ENCODE measurements at places on chromosomes 4 and X.

DNA sequence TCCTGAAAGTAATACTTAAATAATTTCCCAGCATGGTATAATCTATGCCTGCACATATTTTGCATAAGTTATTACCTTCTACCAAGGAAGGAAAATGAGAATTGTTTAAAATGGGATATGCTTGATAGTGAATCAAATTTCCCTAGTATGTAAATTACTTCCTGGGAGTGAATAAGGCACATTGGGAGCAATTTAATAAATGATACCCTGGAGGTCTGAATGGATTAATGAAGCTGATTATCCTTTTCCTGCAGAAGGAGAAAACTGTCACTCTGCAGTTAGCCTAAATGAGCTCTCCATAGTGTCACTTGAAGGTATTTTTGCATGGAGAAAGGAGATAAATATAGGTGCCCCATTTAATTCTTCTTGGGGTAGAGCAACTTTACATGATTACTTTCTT is 2212.0 kb downstream of the PCDH7 start:
- no peak for DNase-seq

GRCh38 chrX:47313056-47313455 is 57.3 kb upstream of the ZNF157 start:
- no peak for DNase-seq

GRCh38 chrX:106716004-106716403 is 10.5 kb upstream of the RNF128 start:
- no peak for DNase-seq

GRCh38 chrX:107567370-107567769 is 60.9 kb upstream of the PRPS1 start:
- no peak for DNase-seq

- no peak for DNase-seq
Measured at GRCh38 chr4:147571036-147571770, 46.0 kb upstream of the TMEM184C start.

DNA sequence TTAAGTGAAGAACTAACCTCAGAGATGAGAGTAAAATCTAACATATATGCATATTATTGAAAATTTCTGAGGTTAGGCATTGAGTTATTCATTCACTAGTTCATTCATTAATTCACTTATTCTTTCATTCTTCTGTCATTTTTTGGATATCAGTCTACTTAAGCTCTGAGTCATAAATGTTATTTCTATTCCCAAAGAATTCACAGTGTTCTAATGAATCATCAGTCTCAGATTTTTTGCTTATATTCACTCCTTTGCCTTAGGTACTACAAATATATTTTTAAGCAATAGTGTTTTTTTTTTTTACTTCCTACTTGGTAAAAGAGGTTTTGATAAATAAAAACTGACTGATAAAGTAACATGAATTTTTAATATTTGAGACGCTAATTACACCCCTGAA is 95.2 kb upstream of the DKK2 start:
- DNase-seq, result no peak

GRCh38 chr4:93086356-93086755 is 742.2 kb upstream of the ATOH1 start:
- no peak for DNase-seq

DNA sequence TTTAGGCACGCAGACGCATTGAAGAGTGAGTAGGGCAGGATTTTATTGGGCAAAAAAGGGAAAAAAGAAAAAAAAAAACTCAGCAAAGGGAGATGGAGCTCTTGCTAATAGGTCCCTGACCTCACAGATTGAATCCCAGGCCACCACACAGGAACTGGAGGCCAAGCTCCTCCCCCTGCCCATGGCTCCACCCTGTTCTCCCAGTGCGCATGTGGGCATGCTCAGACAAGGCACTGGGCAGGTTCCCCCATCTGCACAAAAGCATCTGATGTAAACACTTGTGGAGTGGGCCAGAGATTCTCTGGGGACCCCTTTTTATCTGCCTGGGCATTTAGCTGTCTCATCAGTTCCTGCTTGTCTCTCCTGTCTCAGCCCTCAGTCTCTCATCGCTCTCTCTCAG is 9.5 kb downstream of the FRMD7 start:
- no peak for DNase-seq

DNA sequence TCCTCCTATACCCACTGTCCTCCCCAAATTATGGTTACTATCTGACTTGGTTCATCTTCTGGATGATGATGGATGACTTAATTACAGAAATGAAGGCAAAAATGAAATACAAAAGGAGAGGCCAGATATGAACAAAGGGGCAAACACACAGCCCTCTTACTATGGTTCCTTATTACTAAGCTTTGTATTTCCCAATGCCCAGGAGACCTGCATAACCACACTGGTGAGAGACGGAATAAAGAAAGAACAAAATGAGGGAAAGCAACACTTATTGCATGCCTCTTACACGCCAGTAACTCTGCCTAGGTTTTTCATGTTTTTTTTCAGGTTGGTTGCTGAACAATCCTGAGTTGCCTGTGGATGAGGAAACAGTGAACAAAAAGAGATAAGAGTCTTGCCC is 120.5 kb downstream of the SLC10A7 start:
- DNase-seq, result no peak

DNA sequence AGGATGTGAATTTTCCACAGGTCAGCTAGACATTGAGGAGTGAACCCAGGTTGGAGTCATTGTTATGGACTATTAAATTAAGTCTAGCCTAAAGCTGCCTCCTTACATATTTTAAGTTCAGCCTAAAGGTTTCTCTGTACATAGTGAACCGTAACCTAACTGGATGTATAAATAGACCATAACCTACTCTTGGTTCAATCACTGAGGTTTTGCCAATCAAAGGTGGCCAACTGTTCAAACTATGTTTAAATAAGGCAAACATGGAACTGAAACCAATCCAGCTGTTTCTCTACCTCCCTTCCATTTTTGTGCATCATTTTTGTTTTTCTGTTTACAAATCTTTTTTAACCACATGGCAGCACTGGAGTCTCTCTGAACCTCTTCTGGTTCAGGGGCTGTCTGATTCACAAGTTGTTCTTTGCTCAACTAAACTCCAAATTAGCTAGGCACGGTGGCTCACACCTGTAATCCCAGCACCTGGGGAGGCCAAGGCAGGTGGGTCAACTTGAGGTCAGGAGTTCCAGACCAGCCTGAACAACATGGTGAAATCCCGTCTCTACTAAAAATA is 43.9 kb upstream of the SFRP2 start:
- DNase-seq, result no peak

- no peak for DNase-seq
Measured at GRCh38 chrX:39475372-39475771, 622.4 kb downstream of the BCOR start.

Data from right renal cortex interstitium (tissue), 3 donors.